ENCODE measurements at places on chromosomes 6 and 20. TPM values are rescaled to one million over a fixed set of nuclear protein-coding genes. Genes with fewer than 3 reads are reported as not detected.
A peak's percentile ranks its signal among the peaks of the same experiment; 100 is the strongest.

GRCh38 chr6:56555438-56555872 lies 87.2 kb downstream of the DST start:
- DNase-seq, result no peak

INSM1 gene
- not detected for total RNA-seq

DNA sequence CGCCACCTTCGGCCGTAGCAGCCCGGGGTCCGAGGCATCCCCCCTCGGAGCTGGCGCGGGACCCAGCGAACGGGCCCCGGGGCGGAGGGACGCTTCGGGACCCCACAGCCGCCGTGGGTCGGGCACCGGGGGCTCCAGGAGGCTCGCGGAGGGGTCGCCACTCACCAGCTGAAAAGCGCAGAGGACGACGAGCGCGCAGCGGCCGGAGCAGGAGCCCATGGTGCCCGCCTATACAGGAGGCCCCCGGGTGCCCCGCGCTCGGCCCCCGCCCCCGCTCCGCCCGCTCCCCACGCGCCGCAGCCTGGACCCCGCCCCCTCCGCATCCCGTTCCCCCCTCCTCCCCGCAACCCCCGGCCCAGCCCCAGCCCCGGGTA lies at the start of gene NKAIN4:
TSS of gene NKAIN4 (minus strand) at position 232 of the 374 bp plus-strand sequence. CDS start at position 219, 13 bp downstream.
- DNase-seq, result no peak

DNA sequence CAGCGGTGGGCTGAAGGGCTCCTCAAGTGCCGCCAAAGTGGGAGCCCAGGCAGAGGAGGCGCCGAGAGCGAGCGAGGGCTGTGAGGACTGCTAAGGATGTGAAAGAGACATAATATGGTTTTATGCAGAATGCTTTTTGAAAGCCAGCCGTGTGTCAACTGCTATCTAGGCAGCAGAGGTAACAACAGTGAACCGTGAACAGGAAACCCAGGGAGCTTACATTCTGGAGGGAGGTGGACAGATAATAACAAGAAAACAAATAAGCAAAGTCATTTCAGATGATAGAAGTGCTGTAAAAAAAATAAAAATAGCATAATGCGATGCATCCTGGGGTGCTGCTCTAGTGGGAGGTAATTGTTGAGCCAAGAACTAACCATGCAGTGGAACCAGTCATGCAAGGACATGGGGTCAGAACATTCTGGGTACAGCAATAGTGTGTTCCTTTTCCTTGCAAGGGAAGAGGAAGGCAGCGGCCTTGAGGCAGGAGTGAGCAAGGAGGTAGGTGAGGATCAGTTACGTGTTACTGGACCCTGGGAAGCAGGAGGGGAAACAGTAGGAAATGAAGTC lies 134.4 kb upstream of the TMEM170B start:
- no peak for DNase-seq

MEI4 gene
- total RNA-seq, result not detected

DNA sequence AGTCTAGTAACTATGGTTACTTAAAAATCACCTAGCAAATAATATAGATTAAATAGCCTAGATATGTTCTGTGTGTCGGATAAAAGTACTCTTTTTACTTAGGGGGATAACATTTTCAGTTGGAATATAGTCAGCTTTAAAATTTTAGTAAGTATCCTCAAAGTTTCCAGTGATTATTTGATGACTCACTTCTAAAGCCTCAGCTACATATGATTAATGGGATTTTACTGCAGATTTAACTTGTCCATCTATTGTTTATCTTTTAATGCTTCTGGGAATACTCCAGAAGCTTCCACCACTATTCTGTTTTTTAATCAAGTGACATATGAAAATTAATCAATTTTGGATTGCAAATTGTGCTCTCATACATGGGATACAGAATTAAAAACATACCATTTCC lies 8.7 kb upstream of the TENT5A start:
- DNase-seq, result no peak

- DNase-seq, result no peak
These were observed 22.2 kb downstream of the HIVEP1 start for GRCh38 chr6:12034349-12034748.

OR2H1 gene
- not detected for total RNA-seq

GRCh38 chr6:119140196-119141140 lies 62.0 kb upstream of the FAM184A start:
- DNase-seq, result no peak

- DNase-seq, result no peak
These were observed 188.6 kb upstream of the NT5E start for GRCh38 chr6:85261271-85261670.

CRISP3 gene
- total RNA-seq, result 0.30 TPM

DNA sequence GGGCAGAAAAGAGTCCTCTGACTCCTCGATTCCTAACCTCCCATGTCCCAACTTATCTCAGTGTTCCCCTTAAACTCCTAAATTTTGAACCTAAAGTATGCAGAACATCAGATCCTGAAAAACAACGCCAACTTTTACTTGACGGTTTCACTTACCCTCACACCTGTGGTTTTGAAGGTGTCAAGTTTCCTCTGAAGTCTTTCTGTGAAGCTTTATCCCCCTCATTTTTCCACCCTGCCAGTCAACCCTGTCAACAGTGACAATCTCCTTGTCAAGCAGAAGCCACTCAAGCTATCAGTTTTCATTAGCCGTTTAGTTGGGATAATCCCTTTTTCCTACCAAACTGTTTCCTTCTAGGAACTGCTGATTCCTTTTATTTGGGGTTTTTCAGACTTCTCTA lies 245.4 kb upstream of the PREP start:
- DNase-seq, result no peak

GRCh38 chr20:46987001-46987400 lies 92.4 kb downstream of the EYA2 start:
- DNase-seq, result no peak

DNA sequence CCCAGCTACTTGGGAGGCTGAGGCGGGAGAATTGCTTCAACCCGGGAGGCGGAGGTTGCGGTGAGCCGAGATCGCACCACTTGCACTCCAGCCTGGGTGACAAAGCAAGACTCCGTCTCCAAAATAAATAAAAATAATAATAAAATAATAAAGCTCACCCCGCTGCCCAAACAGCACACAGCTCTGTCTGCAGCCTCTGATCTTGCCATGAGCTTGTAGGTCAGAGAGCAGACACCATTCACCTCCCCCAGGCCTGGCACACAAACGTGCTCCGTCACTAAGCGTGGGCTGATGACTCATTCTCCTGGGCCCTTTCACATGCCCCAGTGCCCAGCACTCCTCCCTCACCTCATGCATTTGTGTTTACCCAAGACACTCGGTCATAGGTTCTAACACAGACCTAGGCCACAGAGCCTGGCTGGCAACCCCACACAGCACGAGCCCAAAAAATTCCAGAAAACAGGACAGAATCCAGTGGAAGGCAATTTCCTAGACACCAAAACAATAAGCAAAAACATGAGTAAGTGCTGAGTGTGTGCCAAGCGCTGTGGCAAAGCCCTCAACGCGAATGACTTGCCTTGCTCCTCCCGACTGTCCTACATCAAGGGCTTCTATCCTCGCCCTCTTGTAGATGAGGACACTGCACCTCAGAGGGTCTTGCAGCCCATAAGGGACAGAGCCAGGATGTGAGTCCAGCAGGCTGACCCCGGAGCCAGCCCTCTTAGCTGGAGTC lies 18.0 kb downstream of the ATP9A start:
- peak; percentile 40 for DNase-seq

GRCh38 chr6:132359886-132360285 lies 41.4 kb downstream of the MOXD1 start:
- DNase-seq, result no peak

BPIFB2 gene
- total RNA-seq, result not detected

CDH4 gene
- 4.4 TPM for total RNA-seq

GRCh38 chr6:165653196-165653595 lies 9.8 kb downstream of the PDE10A start:
- DNase-seq, result no peak

- no peak for DNase-seq
These were observed 74.1 kb downstream of the SLC35B3 start for GRCh38 chr6:8361259-8361658.

DNA sequence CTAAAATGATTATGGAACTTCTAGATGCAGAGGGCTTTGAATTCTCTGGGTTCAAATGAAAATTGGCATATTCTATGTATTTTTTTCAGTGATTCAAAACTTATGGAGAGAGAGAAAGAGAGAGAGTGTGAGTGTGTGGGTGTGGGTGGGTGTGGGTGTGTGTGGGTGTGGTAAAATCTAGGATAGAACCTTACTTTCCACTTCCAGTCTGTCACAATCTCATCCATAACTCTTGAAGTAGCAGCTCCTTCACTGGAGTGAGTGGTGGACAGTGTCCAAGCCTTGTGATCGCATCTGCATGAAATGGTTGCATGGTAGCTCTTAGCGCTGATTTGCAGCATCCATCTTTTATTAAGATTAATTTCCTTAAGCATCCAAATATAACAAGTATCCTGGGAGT lies 37.7 kb downstream of the ADGB start:
- no peak for DNase-seq

DNA sequence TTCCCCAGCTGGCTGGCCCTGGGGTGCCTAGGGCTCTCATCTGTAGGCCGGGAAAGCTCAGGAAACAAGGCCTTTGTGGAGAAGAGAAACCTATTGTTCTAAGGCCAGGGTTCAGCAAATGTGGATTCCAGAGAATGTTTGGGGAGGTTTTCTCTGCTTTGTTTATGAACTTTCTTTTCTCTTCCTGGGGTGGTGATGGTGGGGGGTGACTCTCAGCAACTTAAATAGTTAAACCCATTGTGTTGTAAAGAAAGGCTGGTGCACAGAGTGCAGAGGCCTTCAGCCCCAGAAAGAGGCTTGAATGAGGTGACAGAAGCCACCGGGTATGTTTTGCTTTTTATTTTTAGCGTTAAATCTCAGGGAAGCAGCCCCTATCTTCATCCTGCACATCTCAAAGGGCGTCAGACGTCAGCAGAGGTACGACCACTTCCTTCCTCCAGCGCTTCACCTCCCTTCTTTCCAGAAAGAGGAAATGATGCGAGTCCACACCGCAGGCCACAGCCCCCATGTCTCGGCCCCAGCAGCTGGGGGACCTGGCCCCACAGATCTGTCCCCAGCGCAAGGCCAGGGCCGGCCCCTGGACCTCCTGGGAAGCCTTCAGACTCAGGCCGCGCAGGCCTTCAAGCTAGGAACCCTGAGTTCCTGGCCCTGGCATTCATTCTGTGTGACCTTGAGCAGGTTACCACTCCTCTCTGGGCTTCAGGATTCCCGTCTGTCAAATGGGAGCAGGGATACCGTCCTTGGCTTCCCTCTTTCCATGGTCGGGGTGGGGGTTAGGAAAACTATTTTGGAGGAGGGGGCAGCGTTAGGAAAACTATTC lies 605 bp upstream of the PPP1R16B start:
- no peak for DNase-seq

FAM217A gene
- not detected for total RNA-seq

SOX18 gene
- total RNA-seq, result 2.0 TPM

MYB gene
- total RNA-seq, result 0.12 TPM

DNA sequence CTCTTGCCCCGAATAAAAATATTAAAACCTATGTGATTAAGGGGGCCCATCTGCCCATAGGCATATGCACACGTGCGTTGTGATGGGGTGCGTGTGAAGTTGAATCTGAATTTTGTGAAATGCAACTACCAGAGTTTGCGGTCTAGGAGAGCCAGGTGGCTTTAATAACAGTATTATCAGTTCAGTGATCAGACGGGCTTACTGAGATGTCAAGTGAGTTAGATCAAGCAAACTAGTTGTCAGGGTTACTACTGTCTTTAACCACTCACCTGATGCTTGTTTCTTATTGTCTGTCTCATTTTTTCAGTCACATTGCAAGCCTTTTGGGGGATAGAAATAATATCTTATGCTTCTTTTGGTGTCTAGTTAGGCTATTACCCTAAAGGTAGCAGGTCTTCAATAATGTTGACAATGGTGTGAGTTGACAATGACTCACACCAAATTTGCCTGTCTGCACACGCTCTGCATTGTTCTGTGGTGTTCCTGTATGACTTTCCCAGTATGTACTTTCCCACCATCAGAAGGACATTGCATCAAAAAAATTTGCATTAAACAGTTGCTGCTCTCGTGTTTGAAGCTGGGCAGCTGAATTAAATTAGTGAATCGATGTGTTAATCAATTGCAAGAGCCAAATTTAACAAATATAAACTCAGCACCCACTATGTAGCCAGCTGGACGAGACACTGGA lies 103.1 kb upstream of the NAA20 start:
- DNase-seq, result no peak

DNA sequence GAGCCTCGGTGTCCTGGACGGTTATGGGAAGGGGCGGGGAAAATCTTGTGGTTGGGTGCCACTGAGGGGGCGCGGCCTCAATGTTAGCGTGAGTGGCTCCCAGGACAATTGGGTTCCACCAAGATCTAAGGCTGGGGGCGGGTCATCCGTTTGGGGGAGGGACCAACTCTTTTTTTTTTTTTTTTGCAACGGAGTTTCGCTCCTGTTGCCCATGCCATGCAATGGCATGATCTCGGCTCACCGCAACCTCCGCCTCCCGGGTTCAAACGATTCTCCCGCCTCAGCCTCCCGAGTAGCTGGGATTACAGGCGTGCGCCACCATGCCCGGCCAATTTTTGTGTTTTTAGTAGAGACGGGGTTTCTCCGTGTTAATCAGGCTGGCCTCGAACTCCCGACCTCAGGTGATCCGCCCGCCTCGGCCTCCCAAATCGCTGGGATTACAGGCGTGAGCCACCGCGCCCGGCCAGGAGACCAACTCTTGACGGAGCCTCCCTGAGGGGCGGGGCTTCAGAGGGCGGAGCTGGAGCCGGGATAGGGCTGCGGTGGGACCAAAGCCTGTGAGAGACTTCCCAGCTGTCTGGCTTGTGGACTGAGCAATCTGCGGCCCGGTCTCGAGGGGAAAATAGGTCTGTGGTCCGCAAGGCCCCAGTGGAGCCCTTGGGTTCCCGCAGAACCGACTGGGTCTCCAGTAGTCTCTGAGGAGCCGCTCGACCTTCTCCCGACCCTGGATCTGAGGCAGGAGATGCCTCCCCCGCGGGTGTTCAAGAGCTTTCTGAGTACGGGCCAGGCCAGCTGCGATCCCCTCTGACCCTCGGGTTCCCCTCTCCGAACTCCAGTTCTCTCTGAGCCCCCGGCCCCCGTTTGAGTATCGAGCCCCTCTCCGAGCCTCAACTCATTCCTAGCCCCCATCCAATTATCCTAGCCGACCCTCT lies 1.1 kb downstream of the SPAG4 start:
- peak; percentile 98 for DNase-seq

TCF21 gene
- total RNA-seq, result 39.9 TPM

GRCh38 chr6:20642441-20642840 lies 108.2 kb downstream of the CDKAL1 start:
- no peak for DNase-seq

DNA sequence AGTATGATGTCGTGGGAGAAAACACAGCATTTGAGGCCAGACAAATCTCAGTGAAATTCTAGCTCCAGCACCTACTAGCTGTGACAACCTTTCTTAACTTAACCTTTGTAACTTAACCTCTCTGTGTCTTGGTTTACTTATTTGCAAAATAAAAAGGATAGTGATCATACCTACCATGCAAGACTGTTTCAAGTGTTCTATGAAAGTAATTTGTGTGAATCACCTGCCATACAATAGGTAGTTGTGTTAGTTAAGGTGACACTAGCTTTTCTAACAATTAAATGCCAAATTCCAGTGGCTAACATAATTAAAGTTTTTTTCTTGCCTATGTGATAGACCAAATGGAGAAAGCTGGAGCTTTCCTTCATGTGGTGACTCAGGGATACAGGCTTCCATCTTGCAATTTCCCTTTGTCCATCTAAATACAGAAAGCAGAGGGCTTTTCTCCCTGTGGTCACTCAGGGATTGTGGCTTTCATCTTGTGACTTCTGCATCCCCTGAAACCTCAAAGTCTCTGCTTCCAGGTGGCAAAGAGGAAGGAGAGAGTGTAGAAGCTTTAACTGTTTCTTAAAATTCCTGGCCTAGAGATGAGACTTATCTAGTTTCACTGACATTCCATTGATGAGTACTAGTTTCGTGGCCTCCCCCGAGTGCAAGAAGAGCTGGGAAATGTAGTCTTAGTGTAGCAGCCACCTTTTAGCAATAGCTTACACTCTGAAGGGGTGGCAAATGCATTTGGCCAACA lies 311.4 kb downstream of the CLIC5 start:
- DNase-seq, result no peak
